Pancreas (tissue), 10 donors: ENCODE measurements at places on chromosomes 12 and 14. TPM values are rescaled to one million over a fixed set of nuclear protein-coding genes. Genes with fewer than 3 reads are reported as not detected.
A peak's percentile ranks its signal among the peaks of the same experiment; 100 is the strongest.

The GALNT16 gene
- 0.93 TPM for total RNA-seq

The RPS6KA5 gene
- total RNA-seq: 3.5 TPM

The DAO gene
- total RNA-seq: not detected

- no peaks in the 10 kb centered on the region for H3K27me3 ChIP-seq
- H3K4me1 ChIP-seq: peaks cover 87% of the 10 kb centered on the region
- no peaks in the 10 kb centered on the region for H3K36me3 ChIP-seq
- no peak overlapping the region for H3K27ac ChIP-seq
- DNase-seq: peak; percentile 67
These were observed 59.1 kb downstream of the RASSF3 start for GRCh38 chr12:64669270-64669842.

DNA sequence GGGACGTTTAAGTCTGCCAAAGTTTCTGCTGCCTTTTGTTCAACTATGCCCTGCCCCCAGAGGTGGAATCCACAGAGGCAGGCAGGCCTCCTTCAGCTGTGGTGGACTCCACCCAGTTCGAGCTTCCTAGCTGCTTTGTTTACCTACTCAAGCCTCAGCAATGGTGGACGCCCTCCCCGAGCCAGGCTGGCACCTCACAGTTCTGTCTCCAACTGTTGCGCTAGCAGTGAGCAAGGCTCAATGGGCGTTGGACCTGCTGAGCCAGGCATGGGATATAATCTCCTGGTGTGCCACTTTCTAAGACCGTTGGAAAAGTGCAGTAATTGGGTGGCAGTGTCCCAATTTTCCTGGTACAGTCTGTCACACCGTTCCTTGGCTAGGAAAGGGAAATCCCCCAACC lies 444.7 kb downstream of the FLRT2 start:
- H3K27me3 ChIP-seq: no peaks in the 10 kb centered on the region
- no peak overlapping the region for H3K27ac ChIP-seq
- no peak for DNase-seq
- no peak overlapping the region for H3K4me3 ChIP-seq
- H3K36me3 ChIP-seq: no peaks in the 10 kb centered on the region
- no peaks in the 10 kb centered on the region for H3K4me1 ChIP-seq

The TMEM52B gene
- not detected for total RNA-seq

- H3K27me3 ChIP-seq: no peaks in the 10 kb centered on the region
- H3K4me1 ChIP-seq: no peaks in the 10 kb centered on the region
- H3K36me3 ChIP-seq: no peaks in the 10 kb centered on the region
- DNase-seq: no peak
These were observed 14.9 kb downstream of the RAB35 start for GRCh38 chr12:120101617-120102016.

DNA sequence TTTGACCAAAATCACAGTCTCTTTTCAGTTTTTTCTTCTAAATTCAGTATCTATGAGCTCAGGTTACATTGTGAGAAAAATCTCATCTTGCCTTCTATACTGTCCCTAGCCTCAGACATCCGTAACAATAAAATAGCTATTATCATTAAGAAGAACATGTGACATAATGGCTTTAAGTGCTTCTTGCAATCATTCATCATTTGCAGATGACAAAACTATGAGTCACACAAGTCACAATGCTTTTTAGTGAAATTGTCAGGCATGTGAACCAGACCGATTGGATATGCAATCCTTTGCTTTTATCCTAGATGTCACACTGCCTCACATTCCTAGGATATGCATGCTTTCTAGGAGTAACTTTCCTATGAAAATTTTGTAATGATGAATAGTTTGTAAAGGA lies 313.1 kb downstream of the SLC6A15 start:
- no peak for DNase-seq
- no peaks in the 10 kb centered on the region for H3K27me3 ChIP-seq
- H3K4me3 ChIP-seq: no peak overlapping the region
- H3K4me1 ChIP-seq: no peaks in the 10 kb centered on the region

DNA sequence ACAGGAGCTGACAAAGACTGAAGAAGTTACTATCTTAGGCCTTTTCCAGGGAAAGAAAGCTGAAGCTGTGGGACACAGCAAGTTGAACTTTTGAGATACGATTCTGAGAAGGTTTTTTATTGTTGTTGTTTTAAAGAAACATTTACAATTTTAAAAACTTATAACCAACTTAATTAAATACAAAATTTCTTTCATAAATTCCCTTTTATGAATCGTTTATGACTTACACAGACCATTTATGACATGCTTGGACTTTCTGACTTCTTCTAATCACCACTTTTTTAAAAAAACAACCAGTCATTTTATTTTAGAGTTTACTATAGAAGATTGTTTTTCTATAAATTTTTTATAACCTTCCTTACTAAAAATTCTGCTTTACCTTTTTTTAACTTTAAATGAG lies 68.7 kb downstream of the DHRS2 start:
- H3K27ac ChIP-seq: no peak overlapping the region
- no peaks in the 10 kb centered on the region for H3K36me3 ChIP-seq
- H3K4me1 ChIP-seq: no peaks in the 10 kb centered on the region
- H3K27me3 ChIP-seq: no peaks in the 10 kb centered on the region

GRCh38 chr14:69671365-69672030 lies 60.1 kb downstream of the SUSD6 start:
- peaks cover 41% of the 10 kb centered on the region for H3K4me1 ChIP-seq
- DNase-seq: no peak
- no peak overlapping the region for H3K27ac ChIP-seq
- H3K27me3 ChIP-seq: no peaks in the 10 kb centered on the region

The HOXC12 gene
- total RNA-seq: not detected

DNA sequence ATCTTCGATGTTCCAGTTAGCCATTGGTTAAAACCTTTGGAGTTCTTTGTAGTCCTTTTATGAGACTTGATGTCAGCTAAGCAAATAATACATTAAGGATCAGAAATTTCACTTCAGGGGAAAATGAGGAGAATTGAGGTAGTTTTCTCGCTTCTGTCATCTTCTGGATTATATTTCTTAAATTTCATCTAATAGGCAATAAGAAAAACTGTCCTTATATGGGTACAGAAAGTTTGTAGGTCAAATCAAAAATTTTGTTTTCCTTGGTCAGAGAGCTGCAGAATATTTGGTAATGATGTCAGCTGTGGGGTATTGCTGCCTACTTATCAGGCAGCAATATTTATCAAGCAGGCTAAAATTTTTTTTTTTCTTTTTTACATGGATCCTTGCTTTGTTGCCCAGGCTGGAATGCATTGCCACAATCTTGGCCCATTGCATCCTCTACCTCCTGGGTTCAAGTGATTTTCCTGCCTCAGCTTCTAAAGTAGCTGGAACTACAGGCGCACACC lies 37.1 kb downstream of the RIMKLB start:
- no peak overlapping the region for H3K27ac ChIP-seq
- no peaks in the 10 kb centered on the region for H3K4me1 ChIP-seq
- DNase-seq: no peak
- no peaks in the 10 kb centered on the region for H3K36me3 ChIP-seq

The EPYC gene
- not detected for total RNA-seq

DNA sequence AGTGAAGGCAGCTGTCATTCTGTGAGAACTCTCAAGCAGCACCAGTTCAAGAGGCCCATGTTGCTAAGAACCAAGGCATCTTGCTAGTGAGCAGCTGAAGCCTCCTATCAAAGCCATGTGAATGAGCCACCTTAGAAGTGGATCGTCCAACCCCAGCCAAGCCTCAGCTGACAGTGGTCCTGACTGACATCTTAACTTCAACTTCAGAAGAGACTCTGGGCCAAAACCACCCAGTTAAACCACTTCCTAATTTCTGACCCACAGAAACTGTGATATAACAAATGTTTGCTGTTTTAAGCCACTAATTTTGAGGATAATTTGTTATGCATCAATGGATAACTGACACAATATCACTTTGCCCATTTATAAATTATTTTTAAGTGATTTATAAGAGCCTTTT lies 256.0 kb downstream of the RPAP3 start:
- no peak for DNase-seq
- no peak overlapping the region for H3K4me3 ChIP-seq
- no peaks in the 10 kb centered on the region for H3K4me1 ChIP-seq
- H3K36me3 ChIP-seq: no peaks in the 10 kb centered on the region

GRCh38 chr12:69154585-69155363 lies 84.6 kb upstream of the CPSF6 start:
- H3K4me3 ChIP-seq: no peak overlapping the region
- DNase-seq: peak; percentile 71
- H3K4me1 ChIP-seq: peaks cover 28% of the 10 kb centered on the region
- no peak overlapping the region for H3K27ac ChIP-seq

The SOAT2 gene
- total RNA-seq: 0.18 TPM

The CRACR2A gene
- total RNA-seq: 9.2 TPM

The MYO1H gene
- total RNA-seq: not detected

DNA sequence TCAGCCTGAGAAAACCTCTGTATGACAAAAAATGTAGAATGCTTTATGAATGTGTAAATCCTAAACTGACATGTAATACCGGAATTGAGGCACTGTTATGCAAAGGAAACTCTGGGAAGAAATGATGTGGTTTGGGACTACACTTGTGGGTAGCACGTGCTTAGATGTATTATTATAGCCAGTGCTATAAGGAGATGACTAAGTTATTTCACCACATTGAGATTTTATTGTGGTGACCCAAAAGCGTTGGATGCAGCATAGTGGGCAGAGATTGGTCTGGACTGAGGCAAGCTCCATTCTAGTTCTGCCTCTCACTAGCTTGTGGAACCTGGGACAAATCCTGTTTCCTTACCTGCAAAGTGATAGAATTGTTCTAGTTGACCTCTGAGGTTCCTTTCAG lies 172.2 kb downstream of the SNAPC1 start:
- H3K36me3 ChIP-seq: no peaks in the 10 kb centered on the region
- no peak overlapping the region for H3K27ac ChIP-seq
- H3K27me3 ChIP-seq: no peaks in the 10 kb centered on the region

DNA sequence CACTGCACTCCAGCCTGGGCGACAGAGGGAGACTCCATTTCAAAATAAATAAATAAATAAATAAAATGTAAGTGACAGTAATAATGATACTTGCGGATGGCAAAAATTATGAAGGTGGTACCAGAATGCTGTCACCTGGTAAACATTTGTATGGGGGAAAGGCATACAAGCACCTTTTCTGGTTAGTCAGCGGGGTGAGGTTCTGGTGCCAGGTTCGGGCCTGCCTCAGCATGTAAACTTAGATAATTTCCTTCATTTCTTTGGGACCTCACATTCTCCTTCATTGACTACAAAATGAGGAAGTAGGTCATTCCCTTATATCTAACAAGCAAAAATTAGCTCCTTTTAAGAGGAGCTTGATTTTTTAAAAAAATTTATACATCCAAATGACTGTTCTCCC lies 10.8 kb downstream of the VTI1B start:
- H3K27ac ChIP-seq: no peak overlapping the region
- no peaks in the 10 kb centered on the region for H3K4me1 ChIP-seq
- no peak for DNase-seq
- no peak overlapping the region for H3K4me3 ChIP-seq

DNA sequence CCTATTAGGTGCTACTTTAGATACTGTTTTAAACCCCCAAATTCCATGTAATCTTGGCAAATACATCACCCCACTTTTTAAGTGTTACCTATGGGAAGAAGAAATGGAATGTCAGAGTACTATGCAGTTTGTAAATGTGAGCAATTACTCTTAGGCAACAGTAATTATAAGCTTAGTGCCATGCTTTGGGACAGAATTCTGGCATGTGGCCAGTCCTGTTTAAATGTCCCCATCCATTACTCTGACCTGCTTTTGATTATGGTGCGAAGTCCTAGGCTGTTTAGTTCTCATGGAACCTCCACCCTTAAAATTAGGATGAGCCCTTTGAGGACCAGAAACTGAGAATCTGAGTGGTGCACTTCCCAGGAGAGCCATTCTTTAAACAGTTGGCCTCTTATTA lies 321.4 kb upstream of the RGS6 start:
- no peak for DNase-seq
- H3K27me3 ChIP-seq: no peaks in the 10 kb centered on the region
- H3K27ac ChIP-seq: no peak overlapping the region
- no peak overlapping the region for H3K4me3 ChIP-seq

The COCH gene
- total RNA-seq: 4.4 TPM

The USP15 gene
- total RNA-seq: 20.7 TPM

- no peak overlapping the region for H3K4me3 ChIP-seq
- no peaks in the 10 kb centered on the region for H3K27me3 ChIP-seq
- H3K36me3 ChIP-seq: no peaks in the 10 kb centered on the region
These were observed 3.4 kb upstream of the GPR162 start for GRCh38 chr12:6818222-6818621.

DNA sequence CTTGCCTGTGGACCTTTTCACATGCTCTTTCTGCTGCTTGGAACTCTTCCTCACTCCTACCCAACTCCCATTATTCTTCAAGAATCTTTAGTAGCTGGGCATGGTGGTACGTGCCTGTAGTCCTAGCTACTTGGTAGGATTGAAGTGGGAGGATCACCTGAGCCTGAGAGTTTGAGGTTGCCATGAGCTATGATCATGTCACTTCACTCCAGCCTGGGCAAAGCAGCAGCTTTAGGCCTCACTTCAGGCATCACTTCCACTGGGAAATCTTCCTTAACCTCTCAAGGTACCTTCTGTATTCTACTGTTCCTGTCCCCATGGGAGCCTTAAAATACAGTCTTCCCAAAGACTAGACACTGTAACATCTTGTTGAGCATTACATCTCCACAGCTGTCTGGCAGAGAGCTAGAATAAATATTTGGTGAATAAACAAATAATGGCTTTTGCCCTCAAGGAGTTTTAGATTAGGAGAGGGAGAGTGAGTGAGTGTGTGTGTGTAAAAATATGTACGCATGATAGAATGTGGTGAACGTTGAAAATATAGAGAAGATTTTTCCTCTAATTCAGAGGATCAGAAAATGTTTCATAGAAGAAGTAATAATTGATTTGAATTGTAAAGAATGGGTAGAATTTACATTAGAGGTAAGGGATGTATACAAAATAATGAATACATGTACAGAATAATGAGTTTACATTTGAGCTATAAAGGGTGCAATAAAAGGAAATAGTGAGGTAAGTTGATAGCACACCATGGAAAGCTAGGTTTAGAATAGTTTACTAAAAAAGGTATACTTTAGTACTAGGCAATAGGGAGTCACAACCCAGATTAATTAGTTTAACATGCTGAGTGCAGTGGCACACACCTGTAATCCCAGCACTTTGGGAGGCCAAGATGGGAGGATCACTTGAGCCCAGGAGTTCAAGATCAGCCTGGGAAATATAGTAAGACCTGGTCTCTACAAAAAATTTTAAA lies 29.2 kb upstream of the BMAL2 start:
- H3K4me1 ChIP-seq: no peaks in the 10 kb centered on the region
- H3K36me3 ChIP-seq: no peaks in the 10 kb centered on the region
- no peaks in the 10 kb centered on the region for H3K27me3 ChIP-seq
- DNase-seq: no peak
- no peak overlapping the region for H3K4me3 ChIP-seq

GRCh38 chr14:90384543-90384911 lies 12.3 kb upstream of the CALM1 start:
- H3K36me3 ChIP-seq: no peaks in the 10 kb centered on the region
- DNase-seq: no peak
- peak overlapping the region; percentile 53 for H3K4me3 ChIP-seq
- H3K27me3 ChIP-seq: no peaks in the 10 kb centered on the region
- H3K27ac ChIP-seq: peak overlapping the region; percentile 99
- no peaks in the 10 kb centered on the region for H3K4me1 ChIP-seq

DNA sequence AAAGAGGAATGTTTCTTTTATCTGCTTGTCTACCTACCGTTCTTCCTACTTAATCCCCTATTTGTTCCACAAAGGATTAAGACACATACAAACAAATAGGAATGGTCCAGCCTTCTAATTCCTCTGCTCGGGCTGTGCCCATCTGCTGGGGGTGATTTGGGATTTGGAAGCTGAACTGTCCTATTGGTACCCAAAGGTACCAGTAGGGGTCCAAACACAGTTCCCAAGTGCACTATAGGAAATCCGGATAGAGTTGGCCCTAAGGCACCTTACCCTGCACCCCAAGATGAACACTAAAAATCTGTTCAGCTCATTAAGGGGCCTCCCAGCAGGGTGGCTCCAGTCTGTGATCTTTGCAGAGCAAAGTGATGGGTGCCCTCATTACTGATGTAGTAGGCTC lies 566.9 kb downstream of the NRXN3 start:
- no peaks in the 10 kb centered on the region for H3K4me1 ChIP-seq
- no peaks in the 10 kb centered on the region for H3K36me3 ChIP-seq
- H3K27ac ChIP-seq: no peak overlapping the region
- no peaks in the 10 kb centered on the region for H3K27me3 ChIP-seq
